Fibroblast of skin of abdomen (primary cell): ENCODE measurements at places on chromosomes 1 and 21.

GRCh38 chr1:154839691-154840090 lies 30.4 kb downstream of the KCNN3 start:
- DNase-seq: peak; percentile 15

GRCh38 chr1:62263006-62263813 lies 56.0 kb downstream of the KANK4 start:
- DNase-seq: peak; percentile 37

GRCh38 chr21:43662286-43662685 lies 2.9 kb downstream of the RRP1B start:
- DNase-seq: no peak

DNA sequence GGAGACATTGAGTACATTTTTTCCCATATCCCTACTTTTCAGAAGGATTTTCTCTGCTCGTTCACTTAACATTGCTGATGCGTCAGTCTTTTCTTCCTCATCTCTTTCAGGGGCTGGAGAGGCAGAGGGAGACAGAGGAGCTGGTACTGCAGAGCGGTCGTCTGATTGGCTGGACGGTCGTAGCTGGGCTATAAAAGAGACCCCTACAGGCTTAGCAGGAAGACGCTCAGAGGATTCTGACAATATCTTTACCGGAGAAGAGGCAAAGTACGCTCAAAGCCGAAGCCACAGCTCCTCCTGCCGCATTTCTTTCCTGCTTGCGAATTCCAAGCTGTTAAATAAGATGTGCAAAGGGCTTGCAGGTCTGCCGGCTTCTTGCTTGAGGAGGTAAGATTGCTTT lies at the start of gene RGS4:
Gene RGS4, plus strand, starts transcription at position 220 of the 400 bp plus-strand sequence. Its CDS starts 124 bp downstream, at position 344.
- DNase-seq: peak; percentile 97

DNA sequence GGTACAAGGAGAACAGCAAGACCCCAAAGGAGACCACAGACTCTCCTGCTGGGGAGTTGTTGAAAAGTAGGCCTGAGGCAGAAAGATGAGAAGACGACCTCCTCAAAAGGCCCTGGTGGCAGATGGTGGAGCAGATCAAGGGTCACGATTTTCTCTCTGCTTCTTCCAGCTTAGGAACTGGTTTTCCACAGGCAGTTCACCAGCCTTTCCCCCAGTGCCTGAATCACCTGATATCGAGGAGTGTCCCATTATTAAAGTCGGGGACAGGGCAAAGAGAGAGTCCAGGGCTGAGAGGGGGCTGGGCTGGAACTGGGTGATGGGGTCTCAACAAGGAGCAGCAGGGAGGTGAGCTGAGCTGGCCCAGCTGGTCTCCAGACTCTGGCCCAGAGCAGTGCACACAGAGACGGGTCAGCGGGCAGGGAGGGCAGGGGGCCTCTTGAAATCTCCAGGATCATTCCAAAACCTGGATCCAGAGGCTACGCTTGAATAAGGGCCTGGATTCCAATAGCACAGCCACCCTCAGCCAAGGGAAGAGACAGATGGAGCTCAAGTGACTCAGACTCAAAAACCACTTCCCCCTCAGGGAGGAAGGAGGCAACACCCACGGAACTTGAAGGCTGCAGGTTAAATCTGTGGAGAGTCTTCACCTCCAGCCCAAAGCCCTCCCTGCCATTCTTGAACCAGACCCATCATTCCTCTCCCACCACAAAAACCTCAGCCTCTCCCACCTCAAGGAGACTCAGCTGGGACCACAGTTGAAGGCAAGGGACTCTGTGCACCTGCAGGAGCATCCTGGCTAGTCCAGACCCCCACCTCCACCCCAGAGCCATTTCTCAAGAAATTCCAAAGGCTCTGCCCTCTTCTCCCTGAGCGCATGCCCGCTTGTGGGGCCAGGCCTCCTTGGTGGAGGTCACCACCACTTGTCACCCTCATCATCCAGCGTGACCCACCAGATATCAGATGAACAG lies at the start of gene S100A5:
Gene S100A5, minus strand, starts transcription at position 541 of the 968 bp plus-strand sequence. CDS start 743 bp downstream, outside the sequence.
- DNase-seq: peak; percentile 64

DNA sequence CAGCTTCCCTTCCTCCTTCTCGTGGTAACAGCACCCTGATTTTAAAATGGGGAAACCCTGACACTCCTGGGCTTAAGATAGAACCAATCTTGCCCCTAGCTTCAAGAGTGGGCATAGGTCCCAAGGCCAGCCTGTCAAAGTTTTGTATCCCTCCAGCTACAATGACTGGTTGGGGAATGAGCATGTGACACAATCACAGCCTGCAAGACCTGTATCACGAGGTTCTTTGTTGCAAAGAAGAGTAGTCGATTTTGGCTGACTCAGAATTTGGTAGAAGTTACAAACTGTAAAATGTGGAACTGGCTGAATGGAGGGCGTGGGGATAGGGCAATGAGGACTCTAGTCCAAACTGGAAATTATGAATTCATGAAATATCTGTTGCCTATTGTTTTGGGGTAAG lies 18.7 kb downstream of the CTSK start:
- DNase-seq: no peak

GRCh38 chr1:55662875-55663274 lies 447.7 kb upstream of the USP24 start:
- no peak for DNase-seq

DNA sequence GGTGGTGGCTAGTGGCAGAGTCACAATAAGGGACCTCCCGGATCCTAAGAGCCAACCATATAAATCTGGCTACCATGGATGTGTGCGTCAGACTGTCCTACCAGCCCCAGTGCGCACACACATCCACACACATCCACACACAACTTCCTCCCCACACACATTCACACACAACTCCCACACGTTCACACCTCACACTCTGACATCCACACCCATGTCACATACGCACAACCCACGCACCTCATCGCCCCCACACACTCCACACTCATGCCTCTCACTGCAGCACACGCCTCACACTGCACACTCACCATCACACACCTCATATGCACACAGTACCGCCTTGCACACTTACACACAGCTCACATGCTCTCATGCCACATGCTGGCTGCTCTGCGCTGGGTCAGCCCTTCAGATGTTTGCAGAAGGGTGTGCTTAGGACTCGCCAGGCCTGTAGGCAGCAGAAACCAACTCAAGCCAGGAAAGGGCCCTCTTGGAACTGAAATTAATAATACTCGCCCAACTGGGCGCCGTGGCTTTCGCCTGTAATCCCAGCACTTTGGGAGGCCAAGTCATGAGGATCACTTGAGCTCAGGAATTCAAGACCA lies 3.0 kb downstream of the LDLRAD2 start:
- DNase-seq: no peak
